Right lung (tissue), 10 donors: ENCODE measurements at places on chromosomes 6 and 20.

DNA sequence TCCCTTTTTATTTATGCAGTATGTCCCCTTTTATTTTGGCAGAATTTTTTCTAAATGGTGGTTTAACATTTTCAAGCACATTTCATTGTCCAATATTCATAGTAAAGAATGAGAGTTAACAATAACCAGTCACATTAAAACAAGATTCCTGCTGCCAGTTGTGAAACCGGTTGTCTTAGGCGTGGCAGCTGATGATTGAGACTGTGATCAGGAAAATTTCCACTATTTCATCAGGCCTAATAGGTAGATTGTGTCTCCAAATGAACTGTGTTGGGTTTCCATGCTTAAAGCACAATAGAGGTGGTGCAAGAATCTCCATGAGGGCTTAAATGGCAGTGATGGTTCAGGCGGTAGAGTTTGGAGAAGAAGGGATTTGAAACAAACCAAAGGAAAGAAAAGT, 15.3 kb downstream of the PRDM1 start:
- DNase-seq = no peak

- no peak for DNase-seq
Observed at GRCh38 chr6:43639984-43640800, 4.6 kb downstream of the MAD2L1BP start.

- no peak for DNase-seq
Observed at GRCh38 chr6:164812706-164813105, 496.7 kb downstream of the C6orf118 start.

DNA sequence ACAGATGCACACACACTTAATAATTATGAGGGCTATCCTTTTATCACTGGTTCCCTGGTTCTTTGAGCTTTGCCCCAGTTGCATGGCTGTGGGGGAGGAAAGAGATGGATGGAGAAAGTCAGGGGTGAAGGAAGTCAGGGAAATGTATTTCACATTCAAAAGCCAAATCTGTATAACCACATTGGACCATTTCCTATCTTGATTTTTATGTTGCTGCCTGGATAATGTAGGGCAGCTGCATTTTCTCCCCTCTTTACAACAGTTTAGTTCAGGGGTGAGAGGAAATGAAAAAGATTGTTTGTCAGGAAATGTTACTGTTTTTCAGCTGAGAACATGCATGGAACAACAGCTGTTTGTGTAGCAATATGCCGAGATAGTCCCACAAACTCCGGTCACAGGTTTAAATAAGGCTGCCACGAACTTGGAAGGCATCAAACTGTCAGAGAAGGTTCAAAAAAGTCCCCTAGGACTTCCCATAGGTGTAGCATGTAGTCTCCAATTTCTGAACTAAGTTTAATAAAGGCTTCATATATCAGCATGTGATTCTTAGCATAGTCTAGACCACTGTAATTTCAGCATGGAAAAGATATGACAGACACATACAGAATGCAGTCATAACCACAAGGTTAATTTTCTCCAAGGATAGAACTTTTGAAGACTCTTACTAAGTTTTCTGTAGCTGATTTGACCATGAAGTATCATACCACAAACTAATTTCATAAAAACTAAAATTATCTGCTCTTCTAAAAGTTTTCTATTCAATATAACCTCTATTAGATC, 82.1 kb upstream of the COL21A1 start:
- DNase-seq = peak; percentile 78

GRCh38 chr20:63363981-63364561, 2.9 kb upstream of the CHRNA4 start:
- no peak for DNase-seq

GRCh38 chr6:33671744-33672072, 39.8 kb downstream of the UQCC2 start:
- DNase-seq = no peak

DNA sequence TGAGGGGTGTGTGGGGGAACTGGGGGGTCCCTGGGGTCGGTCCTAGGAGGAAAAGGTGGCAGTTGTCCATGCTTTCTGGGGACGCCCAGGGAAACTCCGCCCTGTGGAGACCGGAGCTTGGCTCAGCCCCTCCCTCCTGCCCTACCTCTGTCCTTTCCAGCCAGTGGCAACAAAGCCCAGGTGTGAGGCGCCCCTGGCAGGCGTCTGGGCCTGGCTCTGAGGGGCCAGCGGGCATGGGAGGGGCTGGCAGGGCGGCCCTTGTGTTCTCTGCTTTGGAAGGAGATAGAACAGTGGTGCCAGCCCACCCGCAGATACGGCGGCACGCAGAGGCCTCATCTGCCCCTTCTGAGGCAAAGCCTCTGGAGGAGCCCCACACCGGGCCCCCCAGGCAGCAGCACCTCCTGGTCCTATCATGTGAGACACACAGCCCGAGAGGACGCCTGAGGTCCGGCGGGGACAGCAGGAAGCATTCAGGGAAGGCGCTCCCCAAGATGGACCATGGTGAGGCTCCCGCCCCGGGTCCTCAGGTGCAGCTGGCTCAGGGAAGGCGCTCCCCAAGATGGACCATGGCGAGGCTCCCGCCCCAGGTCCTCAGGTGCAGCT, 47.9 kb downstream of the YTHDF1 start:
- no peak for DNase-seq

DNA sequence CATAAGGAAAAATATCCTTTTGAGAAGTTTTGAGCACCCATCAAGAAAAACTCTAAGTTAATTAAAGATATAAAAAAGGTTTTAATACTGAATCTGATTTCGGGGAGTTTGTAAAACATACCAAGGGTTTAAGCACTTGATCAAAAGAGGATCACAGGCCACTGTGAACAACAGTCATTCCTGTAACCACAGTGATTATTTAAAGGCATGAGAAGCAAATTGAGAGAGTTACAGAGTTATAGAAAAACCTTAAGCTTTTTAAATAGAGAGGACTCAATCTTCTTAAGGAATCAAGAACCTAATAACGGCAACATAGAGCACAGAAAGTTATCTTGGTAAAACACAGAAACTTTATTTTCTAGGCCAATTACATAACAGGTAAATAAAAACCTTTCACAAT, 831.6 kb downstream of the C6orf118 start:
- DNase-seq = no peak

- no peak for DNase-seq
Observed at GRCh38 chr6:77040568-77041195, 422.6 kb downstream of the HTR1B start.

GRCh38 chr6:36442671-36443470, at the start of the genes KCTD20 and PXT1:
Gene KCTD20 (plus strand): TSS chr6:36443000. CDS start chr6:36470098, 27,098 bp downstream.
Gene PXT1 (minus strand): TSS chr6:36442854. CDS start chr6:36426082, 16,772 bp downstream.
- peak; percentile 89 for DNase-seq

- no peak for DNase-seq
Observed at GRCh38 chr6:52537001-52537753, 39.7 kb downstream of the TRAM2 start.

- no peak for DNase-seq
Observed at GRCh38 chr6:96465321-96465903, 56.2 kb upstream of the UFL1 start.

GRCh38 chr6:158767709-158768108, 51.5 kb downstream of the EZR start:
- no peak for DNase-seq

- no peak for DNase-seq
Observed at GRCh38 chr20:50734730-50735679, 3.6 kb downstream of the PARD6B start.

- no peak for DNase-seq
Observed at GRCh38 chr6:1212919-1213318, 99.0 kb upstream of the FOXQ1 start.

DNA sequence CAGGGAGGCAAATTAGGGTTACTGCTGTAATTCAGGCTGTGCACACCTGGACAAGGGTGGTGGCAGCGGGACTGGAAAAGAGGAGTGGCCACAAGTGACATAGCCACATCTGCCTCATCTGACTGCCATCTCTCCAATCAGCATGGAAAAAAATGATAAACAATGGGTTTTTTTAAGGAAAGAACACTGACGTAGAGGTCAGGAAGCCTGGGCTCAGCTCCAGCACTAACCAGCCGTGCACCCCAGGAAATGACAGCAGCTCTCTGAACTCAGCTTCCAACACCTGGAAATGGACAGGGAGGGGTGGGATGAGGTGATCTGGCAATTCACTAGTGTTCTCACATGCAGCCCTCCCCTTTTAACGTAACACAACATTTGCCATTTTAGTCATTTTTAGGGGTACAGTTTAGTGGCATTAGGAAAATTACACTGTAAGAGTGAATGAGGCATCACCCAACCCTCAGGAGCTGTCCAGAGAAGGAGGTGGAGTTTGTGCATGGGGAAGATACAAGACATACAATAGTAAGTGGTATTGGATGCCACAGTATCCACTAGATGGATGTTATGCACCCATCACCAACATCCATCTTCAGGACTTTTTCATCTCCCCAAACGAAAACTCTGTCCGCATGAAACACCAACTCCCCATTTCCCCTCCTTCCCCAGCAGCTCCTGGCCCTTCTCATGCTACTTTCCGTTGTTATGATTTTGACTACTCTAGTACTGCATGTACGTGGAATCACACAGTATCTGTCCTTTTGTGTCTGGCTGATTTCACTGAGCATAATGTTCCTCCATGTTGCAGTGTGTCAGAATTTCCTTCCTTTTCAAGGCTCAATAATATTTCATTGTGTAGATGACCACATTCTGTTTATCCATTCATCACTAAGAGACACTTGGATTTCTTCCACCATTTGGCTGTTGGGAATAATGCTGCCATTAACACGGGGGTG, 215.5 kb upstream of the ECI2 start:
- peak; percentile 31 for DNase-seq

DNA sequence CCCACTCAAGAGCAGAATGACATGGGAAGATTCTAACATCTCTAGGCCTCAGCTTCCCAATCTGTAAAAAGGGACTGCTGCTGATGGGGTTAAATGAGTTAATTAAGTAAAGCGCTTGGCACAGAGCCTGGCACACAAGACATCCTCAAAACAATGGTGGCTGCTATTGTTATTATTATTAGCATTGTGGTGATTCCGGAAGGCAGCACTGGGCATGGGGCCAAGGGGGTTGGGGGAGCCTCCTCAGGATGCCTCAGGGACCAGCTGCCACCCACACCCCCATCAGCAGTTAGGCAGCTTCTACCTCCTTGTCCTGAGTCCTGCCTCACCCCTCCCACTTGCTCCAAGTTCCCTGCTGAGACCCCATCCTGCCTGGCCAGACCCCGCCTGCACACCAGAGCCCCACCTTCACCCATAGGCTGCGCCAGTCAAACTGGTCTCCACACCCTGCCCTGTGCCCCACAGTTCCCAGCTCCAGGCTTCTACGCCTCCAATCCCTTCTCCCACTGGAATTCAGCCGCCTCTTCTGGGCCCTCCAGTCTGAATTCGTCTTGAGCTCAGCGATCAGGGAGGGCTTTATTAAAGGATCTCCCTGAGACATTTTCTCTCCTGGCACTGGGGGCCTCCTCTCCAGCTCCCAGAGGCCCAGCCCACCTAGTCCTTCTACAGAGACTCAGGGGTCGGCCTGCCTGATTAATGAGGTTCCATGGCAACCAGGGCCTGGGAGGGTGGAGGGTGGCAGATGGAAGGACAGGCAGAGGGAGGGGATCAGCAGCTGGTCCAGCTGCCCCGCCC, 1.5 kb downstream of the E2F1 start:
- DNase-seq = no peak

DNA sequence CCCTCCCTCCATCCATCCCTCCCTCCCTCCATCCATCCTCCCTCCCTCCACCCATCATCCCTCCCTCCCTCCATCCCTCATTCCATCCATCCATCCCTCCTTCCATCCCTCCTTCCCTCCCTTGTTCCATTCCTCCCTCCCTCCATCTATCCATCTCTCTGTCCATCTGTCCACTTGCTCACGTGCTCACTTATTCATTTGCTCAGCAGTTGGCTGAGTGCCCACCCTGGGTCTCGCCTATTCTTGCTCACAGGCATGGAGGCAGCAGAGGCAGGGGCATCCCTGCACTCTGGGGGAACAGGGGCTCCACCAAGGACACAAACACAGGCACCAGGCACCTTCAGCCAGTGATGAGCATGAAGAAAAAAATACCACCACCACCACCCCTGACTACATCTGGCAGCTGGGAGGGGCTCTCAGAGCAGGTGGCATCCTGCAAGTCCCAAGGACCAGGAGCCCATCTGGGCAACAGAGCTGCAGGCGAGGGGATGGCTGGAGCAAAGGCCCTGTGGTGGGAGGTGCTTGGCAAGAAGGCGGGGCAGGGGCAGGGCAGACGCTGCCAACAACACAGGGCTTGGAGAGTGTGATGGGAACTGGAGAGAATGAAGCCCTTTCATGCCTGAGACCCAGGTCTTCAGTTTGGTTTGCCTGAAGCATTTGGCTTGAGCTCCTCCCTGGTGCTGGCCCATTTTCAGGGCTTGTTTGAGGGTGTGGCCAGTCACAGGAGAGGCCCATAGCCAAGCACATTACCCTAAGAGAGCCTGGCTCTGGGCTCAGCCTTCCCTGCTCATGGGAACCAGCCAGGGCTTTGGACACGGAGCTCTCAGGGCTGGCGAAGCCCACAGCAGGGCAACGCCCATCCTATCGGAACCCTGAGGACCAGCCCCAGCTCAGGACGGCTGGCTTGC, 40.2 kb upstream of the MRGBP start:
- DNase-seq = no peak
